Stimulated activated CD4-positive, alpha-beta T cell treated with anti-CD3 and anti-CD28 coated beads, Interleukin-12 subunit alpha, Interleukin-12 subunit beta, amount 100 ng/mL, for 4 hours (primary cell): ENCODE measurements at places on chromosomes 6 and 20.

- DNase-seq = no peak
Measured at GRCh38 chr6:90160013-90160412, 136.6 kb downstream of the BACH2 start.

DNA sequence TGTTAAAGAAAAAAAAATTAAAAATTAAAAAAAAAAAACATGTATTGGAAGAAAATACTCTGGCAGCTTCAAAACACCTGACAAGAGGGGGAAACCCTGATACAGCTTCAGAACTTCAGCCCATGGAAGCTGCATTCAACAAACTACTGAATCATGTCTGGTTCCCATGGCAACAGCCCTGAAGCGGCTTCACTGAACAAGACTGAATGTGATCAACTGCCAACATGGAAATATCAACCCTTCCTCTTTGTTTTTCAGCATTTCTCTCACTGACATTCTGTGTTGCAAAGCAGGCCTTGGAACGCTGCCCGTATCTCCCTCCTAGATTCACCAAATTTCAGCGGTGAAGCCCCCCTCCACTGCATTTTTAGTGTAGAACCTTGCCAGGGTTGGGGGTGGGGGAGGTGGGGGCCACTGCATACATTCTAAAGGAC is 91.3 kb upstream of the SHLD1 start:
- no peak for DNase-seq

DNA sequence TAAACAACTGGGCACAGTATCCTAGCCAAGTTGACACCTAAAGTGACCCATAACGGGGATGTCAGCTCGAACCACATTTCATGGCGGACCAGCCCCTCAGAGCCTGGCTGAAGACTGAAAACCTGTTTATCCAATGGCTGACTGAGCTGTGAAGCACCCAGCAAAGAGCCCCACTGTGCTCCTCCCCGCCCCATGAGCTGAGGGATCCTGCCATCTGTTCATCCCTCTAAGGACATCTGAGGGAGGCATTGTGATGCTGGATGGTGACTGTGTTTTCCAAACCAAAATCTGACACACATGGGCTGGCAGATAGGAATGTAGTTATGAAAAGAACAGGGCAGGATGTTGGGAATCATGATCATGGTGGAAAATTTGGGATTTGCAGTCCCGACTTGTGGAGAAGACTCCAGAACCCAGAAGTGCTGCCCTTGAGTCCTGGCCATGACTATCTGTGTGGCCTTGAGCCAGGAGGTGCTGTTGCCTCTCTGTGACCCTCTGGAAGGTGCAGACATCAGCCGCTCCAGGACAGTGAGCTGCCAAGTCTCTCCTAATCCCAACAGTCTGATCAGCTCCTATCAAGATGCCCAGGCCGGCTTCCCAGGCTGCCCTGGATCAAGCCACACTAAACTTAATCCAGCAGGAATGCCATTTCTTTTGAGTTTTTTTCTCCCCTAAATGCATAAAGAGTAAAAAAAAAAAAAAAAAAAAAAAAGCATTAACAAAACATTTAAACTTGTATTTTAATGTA is 5.7 kb downstream of the EDN3 start:
- no peak for DNase-seq

GRCh38 chr20:37280403-37280802 is 9.1 kb upstream of the MANBAL start:
- DNase-seq = no peak

DNA sequence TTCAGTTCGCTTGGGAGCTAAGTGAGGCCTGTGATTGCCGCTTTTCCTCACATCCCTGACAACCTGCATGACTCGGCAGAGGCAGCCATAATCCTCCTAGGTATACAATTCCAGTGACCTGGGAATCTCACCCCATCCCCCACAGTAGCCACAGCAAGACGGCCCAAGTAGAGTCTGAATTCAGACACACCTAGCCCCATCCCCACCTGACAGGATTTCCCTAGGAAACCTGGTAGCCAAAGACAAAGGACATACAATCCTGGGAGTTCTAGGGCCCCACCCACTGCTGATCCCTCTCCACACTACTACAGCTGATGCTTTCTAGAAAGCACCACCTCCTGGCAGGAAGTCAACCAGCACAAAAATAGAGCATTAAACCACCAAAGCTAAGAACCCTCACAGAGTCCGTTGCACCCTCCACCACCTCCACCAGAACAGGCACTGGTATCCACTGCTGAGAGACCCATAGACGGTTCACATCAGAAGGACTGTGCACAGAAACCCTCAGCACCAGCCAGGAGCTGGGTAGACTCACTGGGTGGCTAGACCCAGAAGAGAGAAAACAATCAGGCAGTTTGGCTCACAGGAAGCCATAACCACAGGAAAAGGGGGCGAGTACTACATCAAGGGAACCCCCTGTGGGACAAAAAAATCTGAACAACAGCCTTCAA is 17.9 kb upstream of the RUNX2 start:
- DNase-seq = no peak

- DNase-seq = no peak
Measured at GRCh38 chr6:30719356-30719755, 796 bp upstream of the TUBB start.

GRCh38 chr6:3340358-3340802 is 81.6 kb downstream of the PSMG4 start:
- DNase-seq = no peak

- no peak for DNase-seq
Measured at GRCh38 chr20:11777387-11778205, 140.1 kb upstream of the BTBD3 start.

DNA sequence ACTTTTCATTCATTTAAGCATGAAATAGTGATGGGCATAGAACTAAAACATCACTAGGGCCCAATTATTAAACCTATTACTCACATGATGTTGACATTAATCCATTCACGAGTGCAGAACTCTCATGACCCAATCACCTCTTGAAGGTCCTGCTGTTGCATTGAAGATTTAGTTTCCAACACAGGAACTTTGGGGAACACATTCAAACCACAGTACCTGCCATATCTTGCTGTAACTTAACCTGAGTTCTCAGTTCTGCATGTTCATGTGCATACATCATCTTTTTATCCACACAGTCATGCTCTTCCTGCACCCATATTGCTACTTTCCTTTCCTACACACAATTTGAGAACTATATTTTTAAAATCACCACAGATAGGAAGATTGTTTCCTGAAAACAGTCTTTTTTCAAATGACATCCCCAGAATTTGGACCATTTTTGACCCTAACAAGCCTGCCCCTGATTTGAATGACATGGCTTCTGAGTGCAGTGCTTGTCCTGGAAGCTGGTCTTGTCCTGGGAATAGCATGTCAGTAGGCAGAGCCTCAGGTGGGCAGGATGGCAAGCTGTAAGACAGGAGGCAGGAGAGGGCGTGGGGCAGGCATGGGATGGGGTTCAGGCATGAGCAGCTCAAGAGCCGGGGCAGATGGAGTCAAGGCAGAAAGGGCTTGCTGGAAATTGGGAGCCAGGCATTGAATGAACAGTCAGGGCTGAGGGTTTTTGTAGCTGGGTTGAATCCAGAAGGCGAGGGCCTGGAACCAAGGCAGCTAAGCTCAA is 49.2 kb upstream of the FOXC1 start:
- DNase-seq = no peak

GRCh38 chr6:149032599-149033405 is 284.7 kb upstream of the TAB2 start:
- DNase-seq = peak; percentile 41

GRCh38 chr6:78966542-78966941 is 99.2 kb downstream of the IRAK1BP1 start:
- DNase-seq = no peak
